ENCODE measurements at places on chromosomes 7 and 10.

DNA sequence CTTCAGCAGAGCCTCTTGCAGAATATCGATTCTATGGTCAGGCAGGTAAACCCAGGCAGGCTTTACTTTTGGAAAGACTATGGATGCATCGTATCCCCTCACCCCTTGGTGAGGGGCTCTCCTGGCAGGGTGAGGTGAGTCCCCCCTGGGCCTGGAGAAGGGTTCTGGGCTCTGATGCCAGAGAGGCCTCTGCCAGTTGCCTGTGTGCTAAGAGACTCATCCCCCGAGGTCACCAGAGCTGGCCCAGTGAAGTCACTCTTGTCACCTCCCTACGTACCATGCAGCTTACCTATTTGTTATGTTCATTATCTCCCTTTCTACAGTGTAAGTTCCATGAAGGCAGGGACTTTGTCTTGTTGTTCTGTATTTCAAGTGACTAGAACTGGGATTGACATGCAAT is 51.3 kb downstream of the TSPAN15 start:
- no peak for DNase-seq

DNA sequence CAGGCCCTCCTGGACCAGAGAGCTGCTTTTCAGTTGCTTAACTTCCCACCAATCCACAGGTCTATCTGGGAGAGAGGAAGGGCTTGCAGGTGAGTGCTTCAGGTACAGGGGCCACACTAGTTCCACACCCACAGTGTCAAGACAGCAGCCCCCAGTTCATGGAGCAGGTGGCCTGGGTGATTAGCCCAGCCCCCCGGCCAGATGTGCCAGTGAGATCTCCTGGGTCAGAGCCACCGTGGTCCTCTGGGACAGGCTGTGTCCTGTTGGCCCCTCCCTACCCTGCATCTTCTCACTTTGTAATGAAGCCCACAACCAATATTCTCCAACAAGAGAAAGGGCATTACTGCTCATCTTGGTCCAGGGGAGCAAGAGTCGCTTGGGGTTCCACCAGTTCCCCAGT is 30.6 kb downstream of the DRGX start:
- DNase-seq, result no peak

DNA sequence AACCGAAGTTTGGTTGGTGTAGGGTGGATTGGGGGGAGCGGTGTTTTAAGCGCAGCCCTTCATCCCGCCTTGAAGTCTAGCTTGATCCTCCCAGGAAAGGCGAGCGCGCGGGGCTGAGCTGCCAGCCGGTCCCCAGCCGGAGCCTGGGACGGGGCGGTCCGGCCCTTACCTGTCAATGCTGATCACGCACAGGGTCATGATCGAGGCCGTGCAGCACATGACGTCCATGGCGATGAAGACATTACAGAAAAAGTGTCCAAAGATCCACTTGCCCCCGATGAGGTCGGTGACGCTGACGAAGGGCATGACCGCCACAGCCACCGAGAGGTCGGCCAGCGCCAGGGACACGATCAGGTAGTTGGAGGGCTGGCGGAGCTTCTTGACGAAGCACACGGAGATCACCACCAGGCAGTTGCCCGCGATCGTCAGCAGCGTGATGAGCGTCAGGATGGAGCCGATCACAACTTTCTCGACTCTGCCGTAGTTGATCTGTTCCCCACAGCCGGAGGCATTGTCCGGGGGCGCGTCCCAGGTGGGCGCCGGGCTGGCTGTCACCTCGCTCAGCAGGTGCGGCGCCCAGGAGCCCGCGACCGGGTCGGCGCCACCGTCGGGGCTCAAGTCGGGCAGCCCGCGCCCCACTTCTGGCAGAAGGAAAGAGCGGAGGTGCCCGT is 740 bp downstream of the HTR7 start:
- no peak for DNase-seq

DNA sequence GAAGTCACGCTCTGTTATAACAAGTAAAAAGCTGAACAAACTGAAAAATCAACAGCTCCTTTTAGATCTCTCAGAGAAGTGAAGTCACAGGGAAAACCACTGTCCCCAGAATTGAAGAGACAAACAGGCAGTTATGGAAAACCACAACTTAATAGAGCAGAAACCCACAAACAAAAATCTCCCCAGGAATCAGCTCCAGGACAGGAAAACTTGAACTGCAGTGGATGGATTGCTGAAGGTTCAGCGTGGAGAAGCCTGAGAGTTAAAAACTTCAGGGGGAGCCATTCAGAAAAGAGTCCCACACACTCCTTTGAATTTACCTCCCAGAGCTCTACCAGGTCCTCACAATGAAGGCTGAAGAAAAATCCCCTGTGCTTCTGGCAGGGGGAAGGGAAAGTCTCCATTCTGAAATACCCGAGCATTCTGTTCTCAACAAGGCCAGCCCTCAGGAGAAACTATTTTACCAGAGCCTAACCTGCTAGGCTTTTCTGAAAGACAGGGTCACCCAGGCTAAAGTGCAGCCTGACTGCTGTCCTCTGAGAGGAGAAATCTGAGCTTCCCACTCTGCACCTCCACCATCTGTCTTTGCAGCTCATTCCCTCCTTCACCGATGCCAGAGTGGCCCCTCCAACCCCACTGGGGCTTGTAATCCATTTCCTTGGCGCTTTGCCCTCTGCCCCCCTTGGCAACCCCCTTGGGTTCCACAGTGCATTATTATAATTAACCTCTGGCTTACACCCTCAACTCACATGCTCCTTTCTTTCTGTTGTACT is 65.0 kb upstream of the CCNY start:
- DNase-seq, result no peak

GRCh38 chr10:79380125-79380945 is 33.1 kb downstream of the PPIF start:
- no peak for DNase-seq

GRCh38 chr10:124603376-124604213 is 140.6 kb downstream of the FAM53B start:
- DNase-seq, result no peak

Data from CD4-positive, alpha-beta T cell treated with Interferon alpha-2 for 1 hour (primary cell).